ENCODE measurements at places on chromosomes 5 and 9. TPM values are rescaled to one million over a fixed set of nuclear protein-coding genes. Genes with fewer than 3 reads are reported as not detected.

The PDGFRB gene
- 1.0 TPM for total RNA-seq

The CARD9 gene
- total RNA-seq: 0.71 TPM

The SEMA6A gene
- total RNA-seq: 1.5 TPM

The PLAC8L1 gene
- total RNA-seq: 0.80 TPM

The MARCOL gene
- total RNA-seq: not detected

The CCIN gene
- 0.22 TPM for total RNA-seq

The SOX30 gene
- total RNA-seq: not detected

The PCDHA3 gene
- total RNA-seq: 0.09 TPM

Data from endothelial cell of umbilical vein (primary cell).